ENCODE measurements at places on chromosomes 5 and 9. TPM values are rescaled to one million over a fixed set of nuclear protein-coding genes. Genes with fewer than 3 reads are reported as not detected.
A peak's percentile ranks its signal among the peaks of the same experiment; 100 is the strongest.

Gene IFNA21
- polyA plus RNA-seq: 0.15 TPM

Gene LCN12
- 17.7 TPM for polyA plus RNA-seq

Gene SLC34A3
- 7.5 TPM for polyA plus RNA-seq

Gene C5
- polyA plus RNA-seq: 15.0 TPM

Gene SLC1A3
- polyA plus RNA-seq: 4.7 TPM

Gene B4GALT1
- polyA plus RNA-seq: 102 TPM

Gene TXNDC8
- polyA plus RNA-seq: not detected

Gene PCDHGA5
- polyA plus RNA-seq: 2.8 TPM

Gene CCDC192
- 0.76 TPM for polyA plus RNA-seq

DNA sequence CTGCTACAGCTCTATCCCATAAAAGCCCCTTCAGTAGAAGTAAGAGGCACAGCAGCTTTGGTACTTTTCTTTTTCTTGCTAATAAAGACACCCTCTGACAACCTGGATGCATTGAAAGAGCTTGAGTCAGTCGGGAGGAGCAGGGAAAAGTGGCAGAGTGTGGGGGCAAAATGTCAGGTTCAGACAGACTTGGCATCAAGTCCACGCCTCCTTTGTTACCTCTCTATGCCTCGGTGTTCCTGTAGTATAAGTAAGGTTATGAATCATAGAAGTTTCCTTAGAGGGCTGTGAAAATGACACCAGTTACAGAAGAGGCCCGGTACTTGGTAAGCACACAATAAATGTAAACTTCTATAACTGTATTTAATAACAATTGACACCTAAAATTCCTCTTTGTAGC, 133.9 kb downstream of the ESM1 start:
- no peak for DNase-seq

DNA sequence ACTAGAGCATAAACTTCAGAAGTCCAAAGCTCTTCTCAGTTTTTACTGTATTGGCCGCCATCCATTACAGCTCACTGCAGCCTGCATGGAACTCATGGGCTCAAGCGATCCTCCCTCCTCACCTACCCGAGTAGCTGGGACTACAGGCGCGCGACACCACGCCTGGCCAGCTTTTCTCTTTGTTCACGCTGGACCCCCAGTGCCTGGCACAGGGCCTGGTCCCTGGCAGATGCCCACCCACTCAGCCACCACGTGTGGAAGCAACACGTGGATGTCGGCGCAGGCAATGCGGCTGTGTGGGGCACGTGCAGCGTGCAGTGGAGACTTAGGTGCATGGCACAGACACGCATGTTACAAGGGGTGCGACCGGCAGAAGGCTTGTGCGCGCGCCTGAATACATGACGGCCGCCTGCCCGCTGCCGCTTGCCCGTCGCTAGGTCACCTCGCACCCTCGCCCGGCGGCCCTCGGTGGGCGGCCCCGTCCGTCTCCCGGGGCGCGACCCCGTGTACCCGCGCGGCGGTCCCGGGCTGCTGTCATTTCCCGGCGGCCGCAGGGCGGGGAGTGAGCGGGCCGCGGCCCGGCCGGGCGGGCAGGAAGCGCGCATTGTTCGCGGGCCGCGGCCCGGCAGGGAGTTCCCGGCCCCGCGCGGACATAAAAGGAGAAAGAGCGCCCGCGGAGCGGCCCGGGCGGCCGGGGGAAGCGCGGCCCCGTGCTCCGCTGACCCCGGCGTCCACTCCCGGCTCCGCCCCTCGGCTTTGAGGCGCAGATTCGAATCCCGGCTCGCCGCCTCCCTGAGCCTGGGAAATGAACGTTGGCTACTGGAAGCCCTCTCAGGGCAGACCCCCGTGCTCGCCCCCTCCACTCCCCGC, 24.1 kb upstream of the PTGS1 start:
- DNase-seq: no peak

- no peak for DNase-seq
These were observed 6.2 kb upstream of the GMCL2 start for GRCh38 chr5:178193251-178193809.

DNA sequence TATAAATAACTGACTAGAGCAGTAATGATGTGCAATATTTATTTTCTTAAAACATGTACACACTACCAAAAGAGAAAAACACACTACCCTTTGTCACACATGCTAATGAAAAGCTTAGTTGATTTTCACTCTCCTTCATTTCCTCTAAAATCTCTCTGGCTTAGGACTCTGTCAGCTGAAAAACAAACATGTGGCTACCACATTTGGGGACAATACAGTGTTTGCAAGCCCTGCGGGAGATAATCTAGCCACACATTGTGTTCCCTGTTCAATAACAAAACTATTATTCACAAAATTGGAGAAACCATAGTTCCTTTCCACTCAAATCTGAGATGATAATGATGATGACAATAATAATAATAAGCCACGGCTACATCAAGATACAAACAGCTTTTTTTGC, 3.5 kb upstream of the LOX start:
- DNase-seq: no peak

- no peak for DNase-seq
These were observed 30.3 kb downstream of the ANGPTL2 start for GRCh38 chr9:127092041-127092608.

DNA sequence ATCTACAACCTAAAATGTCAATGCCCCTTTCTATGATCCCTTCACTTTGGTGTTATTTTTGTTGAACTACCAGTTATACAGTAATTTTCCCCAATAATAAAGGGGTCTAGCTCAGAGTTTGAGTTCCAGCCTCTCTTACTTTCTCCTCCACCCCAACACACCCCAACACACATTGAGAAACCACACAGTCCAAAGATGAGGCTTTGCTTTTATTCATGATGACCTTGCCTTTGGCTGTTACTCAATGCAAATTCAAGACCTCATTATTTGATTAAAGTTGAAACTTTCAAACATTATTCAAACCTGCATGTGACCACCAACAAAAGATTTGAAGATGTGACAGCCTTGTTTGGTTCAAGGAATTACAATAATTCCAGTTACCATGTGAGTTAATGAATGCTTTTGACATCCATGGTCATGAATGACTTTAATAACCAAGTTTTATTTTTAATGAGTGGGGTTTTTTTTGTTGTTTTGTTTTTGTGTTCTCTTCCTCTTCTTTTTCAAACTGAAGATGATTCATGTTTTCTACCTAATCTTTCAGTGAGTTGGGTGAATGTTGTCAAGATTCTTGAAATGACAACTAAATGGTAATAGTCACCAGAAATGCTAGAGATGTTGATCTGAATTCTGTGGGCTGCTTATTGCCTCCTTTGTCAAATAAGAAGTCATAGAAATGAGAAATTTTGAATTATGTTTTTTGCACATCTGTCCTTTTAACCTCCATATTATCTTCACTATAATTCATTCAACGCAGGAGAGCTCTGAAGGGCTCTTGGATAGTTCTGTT, 106.0 kb downstream of the HACD4 start:
- DNase-seq: no peak

DNA sequence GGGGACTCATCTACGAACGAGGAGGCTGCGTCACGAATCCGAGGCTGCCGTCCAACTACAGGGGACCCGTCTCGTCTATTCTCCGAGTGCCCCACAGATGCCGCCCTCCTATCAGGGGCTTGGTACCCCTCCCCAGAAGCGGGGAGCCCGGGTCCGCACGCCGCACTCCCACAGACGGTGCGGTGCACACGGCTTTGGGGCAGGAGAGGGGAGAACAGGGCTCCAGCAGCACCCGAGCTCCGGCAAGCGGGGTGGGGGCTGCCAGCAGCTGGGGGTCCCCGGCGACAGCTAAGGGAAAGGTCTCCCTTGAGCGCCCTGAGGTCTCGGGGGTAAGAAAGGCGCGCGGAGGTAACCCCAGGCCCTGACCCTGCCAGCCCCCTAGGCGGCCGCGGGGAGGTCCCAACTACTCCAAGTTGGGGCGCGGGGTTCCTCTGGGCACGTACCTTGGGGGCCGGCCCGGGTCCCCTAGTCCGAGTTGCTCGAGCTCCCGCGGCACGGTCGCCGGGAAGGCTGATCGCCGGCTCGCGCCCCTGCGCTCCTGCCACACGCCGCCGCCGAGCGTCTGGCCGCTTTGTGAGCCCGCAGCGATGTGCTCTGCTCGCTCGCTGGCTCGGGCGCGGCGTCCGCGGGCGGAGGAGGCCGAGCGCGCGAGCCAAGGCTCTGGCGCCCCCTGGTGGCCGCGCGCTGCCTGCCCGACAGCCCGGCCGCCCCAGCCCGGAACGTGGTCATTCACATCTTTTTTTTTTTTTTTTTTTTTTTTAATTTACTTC, at the start of gene SPOCK1:
SPOCK1 (minus strand) TSS at position 591 of the 770 bp plus-strand sequence.
- DNase-seq: peak; percentile 58

DNA sequence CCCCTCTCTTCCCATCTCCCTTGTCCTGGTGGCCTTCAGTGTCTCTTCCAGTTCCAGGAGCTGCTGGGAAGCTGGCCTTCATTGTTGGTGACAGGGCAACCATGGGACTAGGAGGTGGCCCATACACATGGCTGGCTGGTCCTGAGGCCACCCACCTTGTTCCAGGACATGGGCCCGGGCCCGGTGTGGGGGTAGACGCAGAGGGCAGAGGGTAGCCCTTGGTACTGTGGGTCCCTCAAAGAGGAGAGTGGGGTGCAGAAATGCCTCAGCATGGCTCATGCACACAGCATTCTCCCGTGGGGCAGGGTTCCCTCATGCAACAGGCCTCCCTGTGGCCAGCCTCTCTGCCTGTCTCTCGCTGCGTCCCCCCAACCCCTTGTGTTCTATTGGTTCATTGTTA, 20.8 kb downstream of the SLC6A7 start:
- DNase-seq: no peak

DNA sequence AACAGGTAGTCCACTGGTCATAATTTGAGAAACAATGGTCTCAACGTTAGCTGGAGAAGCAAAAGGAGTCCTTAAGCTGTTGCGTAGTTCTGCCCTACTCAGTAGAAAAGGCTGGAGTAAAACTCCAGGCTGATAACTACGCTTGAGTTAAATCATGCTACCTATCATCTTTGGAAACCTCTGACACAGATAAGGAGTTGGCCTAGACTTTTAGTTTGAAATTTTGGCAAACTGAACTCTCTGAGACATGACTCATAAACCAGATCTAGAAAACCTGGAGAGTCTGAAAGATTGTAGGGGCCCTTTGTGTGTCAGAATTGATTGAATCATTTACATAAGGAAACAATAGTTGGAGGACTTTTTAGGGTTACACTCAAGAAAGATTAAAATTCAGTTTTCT, 26.3 kb downstream of the NMUR2 start:
- no peak for DNase-seq

GRCh38 chr5:167843881-167844572, 447.4 kb upstream of the WWC1 start:
- no peak for DNase-seq

DNA sequence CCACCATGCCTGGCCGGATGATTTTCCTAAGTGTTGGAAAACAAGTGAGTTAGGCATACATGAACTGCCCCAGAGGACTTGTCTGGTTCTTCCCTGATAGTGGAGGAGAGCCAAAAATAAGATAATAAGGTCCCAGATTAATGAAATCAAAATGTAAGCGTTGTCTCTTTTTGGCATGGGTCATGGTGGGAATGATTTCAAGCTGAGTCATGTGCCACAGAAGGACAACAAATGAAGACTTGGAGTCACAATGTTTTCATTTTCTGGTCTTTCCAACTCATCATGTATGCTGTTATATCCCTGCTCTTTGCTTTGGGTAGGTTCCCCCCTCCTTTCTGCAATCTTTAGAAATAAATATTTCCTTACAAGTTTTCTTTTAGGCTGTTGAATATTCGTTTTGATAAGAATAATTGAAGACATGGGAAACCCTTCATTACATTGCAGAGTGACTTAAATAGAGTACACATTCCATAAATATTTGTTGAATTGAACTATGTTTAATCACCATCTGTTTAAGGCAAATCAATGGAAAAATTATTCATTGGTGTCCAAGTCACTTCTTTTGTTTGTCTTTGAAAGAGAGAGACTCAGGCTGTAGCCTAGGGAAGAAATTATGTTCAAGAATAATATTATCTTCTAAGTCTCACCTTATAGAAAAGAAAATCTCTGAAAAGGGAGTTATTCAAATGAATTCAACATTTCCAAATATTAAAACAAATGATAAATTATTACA, 196.3 kb downstream of the CSNK1G3 start:
- no peak for DNase-seq

DNA sequence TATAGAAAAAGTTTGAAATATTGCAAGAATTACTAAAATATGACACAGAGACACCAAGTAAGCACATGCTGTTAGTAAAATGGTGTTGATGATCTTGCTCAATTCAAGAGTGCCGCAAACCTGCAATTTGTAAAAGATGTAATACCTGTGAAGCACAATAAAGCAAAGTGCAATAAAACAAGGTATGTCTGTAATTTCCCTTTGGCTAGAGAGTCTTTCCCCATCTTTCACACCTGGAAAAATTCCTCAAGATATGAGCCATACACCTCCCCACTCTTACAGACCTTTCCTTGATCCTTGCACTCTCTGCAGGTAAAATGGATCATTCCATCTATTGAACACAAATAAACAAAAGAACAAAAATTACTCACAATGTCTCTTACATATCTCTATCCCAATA, 597.8 kb downstream of the EFNA5 start:
- no peak for DNase-seq

- DNase-seq: no peak
These were observed 92.5 kb upstream of the DMRT1 start for GRCh38 chr9:748861-749497.

DNA sequence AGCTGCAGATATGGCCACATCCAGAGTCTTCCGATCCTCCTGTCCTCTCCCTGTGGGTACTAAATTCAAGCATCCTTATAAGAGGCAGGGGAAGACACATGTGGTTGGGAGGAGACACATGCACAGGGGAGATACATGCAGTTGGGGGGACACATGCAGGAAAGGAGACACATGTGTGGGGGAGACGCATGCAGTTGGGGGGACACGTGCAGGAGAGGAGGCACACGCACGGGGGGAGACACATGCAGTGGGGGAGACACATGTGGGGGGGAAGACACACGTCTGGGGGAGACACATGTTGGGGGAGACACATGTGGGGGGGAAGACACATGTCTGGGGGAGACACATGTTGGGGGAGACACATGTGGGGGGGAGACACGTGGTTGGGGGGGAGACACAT, 21.2 kb upstream of the OLFM1 start:
- DNase-seq: no peak

DNA sequence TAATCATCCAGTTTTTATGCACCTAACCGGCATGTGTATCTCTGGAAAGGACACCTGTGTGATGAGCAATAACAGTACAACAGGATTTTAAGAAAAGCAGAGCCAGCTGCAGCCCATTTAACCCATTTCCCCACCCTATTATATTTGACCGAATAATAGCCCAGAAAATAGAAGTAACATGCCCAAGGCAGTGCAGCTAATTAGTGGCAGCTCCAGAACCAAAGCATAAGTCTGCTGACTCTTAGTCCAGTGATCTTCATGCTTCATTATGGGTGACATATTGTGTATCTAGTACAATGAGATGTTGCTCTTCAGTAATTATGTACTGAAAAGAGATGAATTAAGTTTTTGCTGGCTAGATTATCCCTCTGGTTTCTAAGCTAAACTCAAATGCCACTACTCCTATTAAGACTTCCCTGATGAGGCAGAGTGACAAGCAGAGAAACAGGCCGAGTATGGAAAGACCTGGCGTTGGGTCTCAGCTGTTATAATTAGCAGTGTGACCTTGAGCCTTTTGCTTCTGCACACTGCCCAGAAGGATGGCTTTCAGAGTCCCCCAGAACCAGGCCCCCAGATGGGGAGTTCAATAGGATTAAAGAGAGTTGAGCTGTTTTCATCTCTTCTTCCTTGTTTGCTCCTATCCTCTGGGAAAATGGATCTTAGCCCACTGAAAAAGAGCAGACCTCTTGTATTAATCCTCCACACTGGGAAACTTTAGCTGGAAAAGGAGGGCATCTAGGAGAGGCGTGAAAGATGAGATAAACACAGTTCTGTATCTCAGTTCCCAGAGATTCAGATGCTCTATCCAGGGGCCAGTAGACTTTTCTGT, 10.8 kb upstream of the C1QTNF3 start:
- DNase-seq: no peak

- DNase-seq: no peak
These were observed 62.1 kb downstream of the SEMA5A start for GRCh38 chr5:9483779-9484178.
